Activated CD4-positive, alpha-beta T cell treated with anti-CD3 and anti-CD28 coated beads, Interleukin-2, amount 10 ng/mL, durations not matched to agents 24 days and 14 days (primary cell): ENCODE measurements at places on chromosomes 3 and 15.

DNA sequence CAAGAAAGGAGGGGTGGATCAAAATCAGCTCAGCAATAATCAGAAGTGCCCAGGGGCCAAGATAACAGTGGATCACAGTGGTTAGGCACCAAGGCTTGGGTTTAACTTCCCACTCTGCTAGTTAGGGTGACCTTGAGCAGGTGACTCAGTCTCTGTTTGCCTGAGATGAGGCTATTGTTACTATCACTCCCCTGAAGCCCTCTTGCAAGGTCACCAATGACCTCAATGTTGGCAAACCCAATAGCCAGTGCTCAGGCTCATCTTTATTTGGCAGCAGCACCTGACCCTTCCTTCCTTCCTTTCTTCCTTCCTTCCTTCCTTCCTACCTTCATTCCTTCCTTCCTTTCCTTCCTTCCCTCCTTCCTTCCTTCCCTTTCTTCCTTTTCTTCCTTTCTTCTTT lies 102.4 kb upstream of the HACD2 start:
- DNase-seq: no peak

- DNase-seq: no peak
Measured at GRCh38 chr15:46815765-46816164, 901.5 kb upstream of the SEMA6D start.

- DNase-seq: no peak
Measured at GRCh38 chr3:44175070-44175469, 66.6 kb upstream of the TOPAZ1 start.

DNA sequence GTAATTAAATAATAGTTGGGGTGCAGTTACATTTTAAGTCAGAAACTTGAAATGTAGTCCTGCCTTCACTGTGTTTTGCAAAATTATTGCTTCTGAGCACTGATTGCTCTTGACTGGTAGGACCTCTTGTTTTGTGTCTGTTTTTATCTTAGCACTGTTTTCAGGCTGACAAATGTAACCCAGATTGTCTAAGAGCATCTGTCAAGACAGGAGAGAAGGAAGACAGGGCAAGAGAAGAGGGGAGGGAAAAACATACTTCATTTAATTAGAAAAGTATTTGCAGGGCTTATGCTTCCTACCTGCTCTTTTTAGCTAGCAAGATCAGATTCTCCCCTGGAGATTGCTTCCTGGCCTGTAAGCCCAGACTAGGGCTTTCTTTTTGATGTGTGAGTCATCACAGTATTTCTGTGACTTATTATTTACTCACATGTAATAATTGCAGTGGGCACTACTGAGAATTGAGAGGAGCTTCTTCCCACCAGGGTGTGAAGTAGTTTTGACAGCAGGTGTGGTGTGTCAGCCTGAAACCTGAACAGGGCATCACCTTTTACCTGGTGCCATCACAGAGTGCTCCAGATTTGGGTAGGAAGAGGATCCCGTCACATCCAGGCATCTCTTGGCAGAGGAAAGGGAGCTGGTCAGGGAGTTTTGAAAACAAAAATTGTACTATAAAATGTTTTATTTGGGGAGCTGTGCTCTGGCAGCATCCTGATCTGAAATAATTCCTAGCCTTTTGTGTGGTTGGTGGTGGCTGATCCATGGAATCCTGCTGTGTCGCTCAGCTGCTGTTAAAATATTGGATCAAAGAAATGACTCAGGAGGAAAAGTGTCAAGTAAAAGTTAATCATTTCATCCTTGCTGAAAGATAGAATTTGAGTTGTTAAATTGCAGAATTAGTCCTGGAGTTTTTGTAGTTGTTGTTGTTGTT lies 98.2 kb downstream of the TMEM108 start:
- no peak for DNase-seq

DNA sequence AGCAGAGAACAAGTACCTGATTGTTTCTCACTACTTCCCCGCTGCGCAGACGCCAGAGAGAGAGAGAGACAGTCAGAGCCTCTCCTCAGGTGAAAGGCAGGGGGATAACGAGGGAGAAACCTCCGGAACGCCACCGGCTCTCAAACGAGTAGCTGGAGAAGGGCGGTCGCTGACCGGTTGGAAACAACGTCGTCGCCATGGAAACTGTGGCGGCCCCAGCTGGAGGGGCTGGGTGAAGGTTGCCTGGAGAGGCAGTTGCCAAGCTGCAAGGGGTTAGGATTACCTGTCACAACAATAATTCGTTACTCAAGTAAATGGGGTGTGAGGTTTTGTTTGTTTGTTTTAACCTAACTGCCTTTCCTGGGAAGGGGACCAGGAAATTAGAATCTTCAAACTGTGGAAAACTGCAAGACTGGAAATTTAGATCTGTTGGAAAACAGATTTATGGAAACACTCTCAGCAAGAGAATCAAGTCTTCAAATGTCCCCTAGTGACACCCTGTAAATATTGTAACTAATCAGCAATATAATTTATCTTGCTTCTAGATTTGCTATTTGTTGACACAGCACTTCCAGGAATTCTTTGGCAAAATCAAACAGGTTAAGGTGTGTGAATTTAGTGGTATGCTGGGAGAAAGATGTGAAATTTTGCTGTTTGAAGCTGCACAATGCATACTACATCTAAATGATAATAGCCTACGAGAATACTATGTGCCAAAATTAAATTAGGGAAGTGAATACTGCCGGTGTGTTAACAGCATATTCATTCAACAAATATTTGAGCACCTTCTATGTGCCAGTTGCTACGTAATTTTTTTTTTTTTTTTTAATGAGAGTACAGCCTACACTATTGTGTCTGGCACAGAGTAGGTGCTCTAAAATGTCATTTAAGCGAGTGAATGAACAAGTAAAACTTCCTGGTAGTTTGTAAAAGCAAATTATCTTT lies at the start of gene DNAH12:
Gene DNAH12, minus strand, starts transcription at position 164 of the 945 bp plus-strand sequence. CDS start 1,474 bp downstream, outside the sequence.
- DNase-seq: peak; percentile 69

- DNase-seq: no peak
Measured at GRCh38 chr3:81651139-81651538, 110.3 kb downstream of the GBE1 start.

- no peak for DNase-seq
Measured at GRCh38 chr3:182482705-182483104, 310.6 kb upstream of the ATP11B start.

DNA sequence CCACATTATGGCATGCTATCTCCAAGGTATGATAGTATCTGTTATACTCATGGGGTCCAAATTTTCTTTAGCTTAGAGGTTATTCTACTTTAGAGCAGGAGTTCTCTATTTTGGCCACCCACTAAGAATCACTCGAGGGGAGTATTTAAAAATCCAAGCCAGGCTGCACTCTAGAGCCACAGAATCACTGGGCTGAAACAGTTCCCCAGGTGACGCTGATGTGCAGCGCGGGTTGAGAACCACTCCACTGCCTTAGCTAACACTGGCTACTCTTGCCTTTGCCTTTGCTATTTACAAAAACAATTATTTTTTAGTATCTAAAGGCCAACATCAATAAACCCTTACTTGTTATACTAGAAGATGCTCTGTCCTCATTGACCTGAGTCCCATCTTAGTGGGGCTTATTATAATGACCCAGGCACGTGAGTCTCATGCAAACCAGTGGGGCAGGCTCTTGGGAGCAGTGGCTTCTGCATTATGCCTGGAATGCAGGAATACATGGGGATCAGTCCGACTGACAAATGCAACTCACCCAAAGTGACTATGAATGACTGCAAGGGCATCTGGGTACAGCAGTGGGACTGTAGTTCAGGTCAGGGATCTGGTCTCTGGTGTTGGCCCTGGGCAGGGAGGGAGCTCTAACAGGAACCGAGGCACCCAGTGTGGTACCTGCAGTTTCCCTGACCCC lies 21.7 kb upstream of the CGNL1 start:
- no peak for DNase-seq

GRCh38 chr3:64080616-64081234 lies 57.4 kb upstream of the PSMD6 start:
- DNase-seq: no peak

DNA sequence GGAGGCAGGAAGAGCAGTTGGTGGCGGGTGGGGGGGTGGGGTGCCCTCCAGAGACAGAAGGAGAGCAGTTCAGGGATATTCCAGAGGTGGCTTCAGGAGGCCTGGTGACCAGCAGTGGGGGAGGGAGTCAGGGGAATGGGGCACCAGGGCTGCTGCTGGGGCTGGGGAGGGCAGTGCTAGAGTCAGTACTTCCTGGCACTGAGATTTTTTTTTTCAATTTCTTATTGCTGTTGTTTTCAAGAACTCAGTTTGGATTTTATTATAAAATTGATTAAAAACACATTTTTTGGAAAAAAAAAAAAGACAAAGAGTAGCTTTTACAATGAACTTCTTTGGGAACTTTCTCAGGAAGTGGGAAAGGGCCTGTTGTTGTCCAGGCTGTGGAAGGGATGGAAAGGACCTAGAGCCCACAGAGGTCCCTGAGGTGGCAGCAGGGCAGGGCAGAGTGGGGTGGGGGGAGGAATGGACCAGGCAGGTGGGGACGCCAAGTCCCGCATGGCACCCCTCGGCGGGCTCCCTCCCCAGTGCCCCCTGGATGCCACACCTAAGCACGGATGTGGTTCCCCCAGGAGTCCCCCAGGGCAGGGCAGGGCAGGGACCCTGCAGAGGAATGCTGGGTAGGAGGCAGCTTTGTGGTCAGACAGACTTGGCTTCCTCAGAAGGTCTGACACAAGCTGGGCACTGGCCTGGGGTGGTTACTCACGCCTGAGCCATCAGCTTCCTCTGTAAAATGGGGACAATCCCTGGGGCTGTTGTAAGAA lies 8.5 kb upstream of the ANPEP start:
- DNase-seq: no peak

- peak; percentile 33 for DNase-seq
Measured at GRCh38 chr3:113685956-113686721, 10.3 kb downstream of the USF3 start.

DNA sequence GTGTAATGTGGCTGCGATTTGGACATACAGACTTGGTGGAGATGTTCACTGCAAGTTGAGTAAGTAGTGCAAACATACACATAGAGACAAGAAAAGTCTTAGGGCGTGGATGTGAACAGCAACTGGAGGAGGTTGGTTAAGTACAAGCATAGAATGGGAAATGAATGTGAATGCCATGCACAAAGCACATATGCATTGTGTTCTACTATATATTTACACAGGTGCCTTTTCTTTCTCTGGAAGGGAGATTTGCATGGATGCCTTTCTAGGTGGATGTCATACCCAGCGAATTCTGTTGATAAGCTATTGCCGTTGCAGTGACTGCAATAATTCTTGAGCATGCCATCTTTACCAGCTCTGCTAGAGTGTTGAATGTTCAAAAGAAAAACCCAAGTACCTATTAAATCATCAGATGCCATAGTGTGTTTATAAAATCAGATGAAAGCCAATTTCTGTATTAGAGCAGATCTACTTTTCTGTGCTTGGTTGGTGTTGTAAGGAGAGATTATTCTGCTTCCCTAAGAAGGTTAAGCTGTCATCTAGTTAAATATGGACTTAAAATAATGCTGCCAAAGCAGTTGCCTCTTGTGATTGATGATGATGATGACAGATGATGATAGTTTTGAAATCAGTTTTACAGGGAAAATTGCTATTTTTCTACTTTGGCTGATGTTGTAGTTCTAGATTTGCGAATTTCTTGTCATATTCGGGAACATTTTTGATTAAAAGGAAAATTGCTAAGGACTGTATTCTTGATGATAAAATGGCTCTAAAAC lies 148.4 kb downstream of the CNTN4 start:
- no peak for DNase-seq

DNA sequence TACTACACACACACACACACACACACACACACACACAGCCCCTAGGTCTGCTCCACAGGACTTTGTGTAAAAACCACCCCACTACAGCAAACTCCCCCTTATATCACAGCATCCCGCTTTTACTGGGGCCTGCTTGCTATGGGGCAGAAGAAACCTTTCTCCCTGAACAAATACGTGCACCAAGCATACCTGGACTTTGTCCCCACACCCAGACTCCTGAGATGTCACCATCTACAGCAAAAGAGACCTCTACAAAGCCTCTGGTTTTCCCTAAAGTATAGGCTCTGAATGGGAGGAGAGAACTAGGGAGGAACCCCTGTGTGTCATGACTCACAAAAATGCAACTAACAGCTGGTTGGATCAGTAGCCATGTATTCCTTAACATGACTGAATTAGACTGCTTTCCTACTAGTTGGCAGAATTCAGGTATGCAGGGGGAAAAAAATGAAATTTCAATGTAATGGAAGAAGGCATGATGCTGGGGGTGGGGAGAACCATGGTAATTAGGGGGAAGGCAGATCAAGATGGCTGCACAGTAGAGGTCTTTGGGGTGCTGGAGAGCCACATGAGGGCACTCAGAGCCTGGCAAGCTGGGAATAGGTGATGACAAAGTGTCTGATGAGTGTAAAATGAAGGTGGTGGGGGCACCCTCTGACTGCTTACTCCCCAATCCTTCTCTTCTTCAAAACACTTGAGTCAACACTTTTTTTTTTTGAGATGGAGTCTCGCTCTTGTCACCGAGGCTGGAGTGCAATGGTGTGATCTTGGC lies 45.9 kb downstream of the DAPK2 start:
- no peak for DNase-seq

DNA sequence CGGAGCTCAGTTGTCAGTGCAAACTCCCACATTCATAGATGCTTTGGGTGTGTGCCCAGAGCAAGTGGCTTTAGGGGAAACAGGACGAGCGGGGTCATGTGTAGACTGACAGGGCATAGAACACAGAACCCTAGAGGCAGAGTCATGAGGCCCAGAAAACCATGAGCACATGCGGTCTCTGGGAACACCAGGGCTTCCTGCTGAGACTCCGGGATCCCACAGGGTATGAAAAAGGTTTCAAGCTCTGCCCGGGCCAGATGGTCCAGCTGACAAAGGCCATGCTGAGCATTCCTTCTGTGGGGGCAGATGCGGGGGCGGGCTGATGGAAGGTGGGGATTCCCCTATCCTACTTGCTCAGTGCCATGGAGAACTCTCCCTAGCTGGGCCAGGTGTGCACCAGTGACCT lies 44.8 kb downstream of the ROPN1B start:
- DNase-seq: no peak

GRCh38 chr3:189340680-189341460 lies 169.1 kb downstream of the TPRG1 start:
- DNase-seq: no peak

DNA sequence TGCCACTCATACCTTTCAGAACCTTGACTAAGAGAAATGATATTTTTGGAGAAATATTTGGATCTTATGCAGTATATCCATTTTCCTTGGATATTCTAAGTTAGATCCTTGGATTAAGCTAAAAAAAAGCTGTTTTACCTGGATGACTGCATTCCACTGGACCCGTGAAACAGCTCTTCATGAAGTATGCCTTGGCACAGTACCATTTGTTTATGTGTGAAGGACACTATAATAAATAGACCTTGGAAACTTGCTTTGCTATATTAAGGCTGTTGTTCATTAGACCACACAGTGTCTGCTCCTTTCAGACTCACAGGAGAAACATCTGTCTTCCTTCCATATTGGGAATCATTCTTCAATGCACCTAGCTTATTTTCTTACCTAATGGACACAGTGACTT lies 651.0 kb upstream of the TGFBR2 start:
- DNase-seq: no peak

DNA sequence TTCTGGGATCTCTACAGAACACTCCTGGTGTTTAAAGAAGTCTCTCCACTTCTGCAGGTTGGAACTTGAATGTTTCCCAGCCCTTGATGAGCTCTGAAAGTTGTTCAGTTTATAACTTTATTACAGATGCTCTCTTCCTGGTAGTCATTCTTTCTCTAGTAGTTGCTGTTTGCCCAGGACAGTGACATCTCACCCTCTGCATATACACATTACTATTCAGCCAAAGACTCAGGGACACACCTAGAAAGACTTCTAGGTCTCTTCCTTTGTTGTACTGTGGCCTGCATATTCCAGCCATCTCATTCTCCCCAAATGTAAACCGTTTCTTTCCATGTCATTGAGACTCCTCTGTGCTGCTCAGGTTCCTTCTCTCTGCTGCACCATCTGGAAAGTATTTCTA lies 76.7 kb downstream of the MITF start:
- no peak for DNase-seq
